ENCODE measurements at places on chromosomes 3 and 15.
A peak's percentile ranks its signal among the peaks of the same experiment; 100 is the strongest.

- peak; percentile 61 for DNase-seq
These were observed 24.3 kb downstream of the ZDHHC19 start for GRCh38 chr3:196186651-196187573.

GRCh38 chr3:152656972-152657355 lies 178.0 kb upstream of the P2RY1 start:
- peak; percentile 40 for DNase-seq

- no peak for DNase-seq
These were observed 27.2 kb downstream of the BCL2A1 start for GRCh38 chr15:79943820-79944219.

- no peak for DNase-seq
These were observed 32.5 kb downstream of the ITPR1 start for GRCh38 chr3:4525560-4526223.

- no peak for DNase-seq
These were observed 298.2 kb downstream of the KBTBD8 start for GRCh38 chr3:67296039-67296892.

DNA sequence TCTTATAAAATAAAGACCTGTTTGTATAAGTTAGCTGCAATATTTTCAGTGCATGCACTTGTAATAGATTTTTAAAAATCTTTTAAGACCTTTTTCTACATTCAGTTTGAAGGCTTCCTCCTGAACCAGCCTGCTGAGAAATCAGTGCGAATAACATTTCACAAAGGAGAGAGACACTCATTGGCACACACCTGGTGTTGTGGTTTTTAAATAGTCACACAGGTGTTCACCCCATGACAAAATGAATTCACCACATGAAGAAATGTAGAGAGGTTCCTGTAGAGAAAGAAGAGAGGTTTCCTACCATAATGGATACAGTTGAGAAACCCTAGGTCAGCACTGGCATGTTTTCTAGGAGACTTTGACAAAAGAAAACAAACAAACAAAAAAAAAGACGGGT lies 237.3 kb downstream of the CNTN6 start:
- DNase-seq = no peak

Measured in neuronal stem cell (in vitro differentiated cells).